ENCODE measurements at places on chromosomes 2 and 18.

GRCh38 chr2:8573942-8574195, 108.0 kb upstream of the ID2 start:
- DNase-seq = no peak

DNA sequence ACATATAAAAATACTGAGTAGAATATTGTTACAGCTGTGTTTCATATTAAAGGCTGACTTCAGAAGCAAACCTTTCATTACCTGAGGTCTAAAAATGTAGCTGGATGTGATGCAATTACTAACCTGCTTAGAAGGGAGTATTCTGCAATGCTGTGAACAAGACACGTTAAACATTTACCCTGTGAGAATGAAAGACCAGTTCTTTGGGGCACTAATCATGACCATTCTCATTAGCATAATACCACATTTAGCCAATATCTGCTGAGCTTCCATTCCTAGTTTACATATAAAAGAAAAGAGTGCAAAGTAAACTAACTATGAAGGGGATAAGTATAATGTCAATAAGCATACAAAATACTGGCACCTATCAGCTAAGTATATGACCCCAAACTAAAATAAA, 784.0 kb upstream of the KLHL29 start:
- no peak for DNase-seq

GRCh38 chr2:48711343-48711742, 44.2 kb downstream of the LHCGR start:
- DNase-seq = no peak

- DNase-seq = no peak
These were observed 98.6 kb downstream of the HDAC4 start for GRCh38 chr2:239302083-239302807.

DNA sequence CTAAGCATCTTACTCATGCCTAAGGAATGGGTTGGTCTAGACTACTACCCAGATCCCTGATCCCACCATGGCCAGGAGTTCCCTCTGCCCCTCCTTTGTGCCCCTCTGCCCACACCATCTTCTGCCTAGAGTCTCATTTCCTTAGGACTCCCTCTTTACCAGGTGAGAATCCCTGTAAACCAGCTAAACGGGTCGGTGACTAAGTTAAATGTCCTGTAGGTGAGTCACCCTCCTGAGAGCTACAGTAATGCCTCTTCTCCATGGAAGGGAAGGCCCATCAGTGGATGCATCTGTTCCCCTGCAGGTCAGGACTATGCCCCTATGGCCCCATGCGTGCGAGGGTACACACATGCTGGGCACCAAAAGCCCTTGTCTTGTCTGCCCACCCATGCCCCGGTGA, 25.4 kb downstream of the PTGR3 start:
- DNase-seq = no peak

DNA sequence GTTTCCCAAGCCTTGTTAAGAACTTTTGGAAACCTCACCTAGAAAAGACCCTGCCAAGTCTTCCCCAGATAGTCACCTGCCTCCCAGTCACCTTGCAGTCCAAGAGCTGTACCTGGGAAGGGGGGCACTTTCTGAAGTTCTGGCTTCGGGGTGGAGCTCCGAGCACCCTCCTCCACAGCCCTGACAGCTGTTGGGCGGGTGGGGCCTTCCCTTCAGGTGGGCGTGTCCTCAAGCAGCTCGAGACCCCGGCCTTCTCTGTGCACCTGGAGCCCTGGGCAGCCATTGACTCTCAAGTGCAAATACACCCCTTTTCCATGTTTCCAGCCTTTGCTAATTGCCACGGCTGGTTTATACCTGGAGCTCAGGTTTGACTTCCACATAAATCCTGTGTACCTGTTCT, 37.0 kb upstream of the IGFBP5 start:
- no peak for DNase-seq
